ENCODE measurements at places on chromosomes 4 and X. TPM values are rescaled to one million over a fixed set of nuclear protein-coding genes. Genes with fewer than 3 reads are reported as not detected.

FRMPD3 gene
- total RNA-seq = not detected

RWDD4 gene
- total RNA-seq = 7.9 TPM

KDM6A gene
- 8.4 TPM for total RNA-seq

ODAPH gene
- total RNA-seq = not detected

AR gene
- 74.4 TPM for total RNA-seq

GPAT3 gene
- 9.0 TPM for total RNA-seq

FHIP1A gene
- total RNA-seq = 4.0 TPM

RPS6KA6 gene
- 0.58 TPM for total RNA-seq

ERAS gene
- not detected for total RNA-seq

XAGE1A gene
- total RNA-seq = not detected

USP17L19 gene
- total RNA-seq = not detected

EVC2 gene
- total RNA-seq = 0.75 TPM

TBL1X gene
- total RNA-seq = 33.3 TPM

Data from left lobe of liver (tissue), 2 donors.